ENCODE measurements at places on chromosomes 13 and 19.
A peak's percentile ranks its signal among the peaks of the same experiment; 100 is the strongest.

GRCh38 chr19:4660993-4661392, 9.1 kb downstream of the MYDGF start:
- DNase-seq = no peak

GRCh38 chr13:102294407-102295018, 107.3 kb downstream of the FGF14 start:
- no peak for DNase-seq

DNA sequence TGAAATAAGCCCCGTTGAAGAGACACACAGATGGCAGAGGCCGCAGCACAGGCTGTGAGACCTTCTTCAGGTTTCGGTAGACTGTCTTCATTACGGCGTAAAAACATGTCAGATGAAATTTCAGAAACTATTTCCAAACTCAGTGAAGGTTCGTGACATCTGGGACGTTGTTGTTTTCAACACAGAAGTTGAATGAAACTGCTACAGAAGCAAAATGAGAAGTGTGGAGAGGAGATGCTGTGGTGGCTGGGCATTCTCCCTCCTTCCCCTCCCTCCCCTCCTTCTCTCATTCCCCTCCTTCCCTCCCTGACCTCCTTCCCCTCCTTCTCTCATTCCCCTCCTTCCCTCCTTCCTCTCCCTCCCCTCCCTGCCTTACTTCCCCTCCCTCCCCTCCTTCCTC, 113.6 kb downstream of the ATP11A start:
- DNase-seq = no peak

DNA sequence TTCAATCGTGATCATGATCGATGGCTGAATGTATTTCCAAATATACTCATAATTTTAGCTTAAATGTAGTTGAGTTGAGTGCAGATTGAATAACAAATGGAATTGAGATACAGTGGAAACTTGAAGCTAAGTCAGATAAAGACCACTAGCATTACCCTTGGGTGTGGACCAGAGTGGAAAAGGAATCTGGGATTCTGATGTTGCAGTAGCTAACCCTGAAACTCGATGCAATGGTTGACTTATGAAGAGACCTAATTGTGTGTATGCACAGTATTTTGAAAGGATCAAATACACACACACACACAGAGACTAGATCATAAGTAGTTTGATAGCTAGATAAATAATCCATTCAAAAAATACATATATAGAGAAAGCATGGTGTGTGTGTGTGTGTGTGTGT, 135.8 kb downstream of the RXFP2 start:
- DNase-seq = no peak

- DNase-seq = no peak
Measured at GRCh38 chr13:74205313-74205690, 71.1 kb upstream of the KLF12 start.

- DNase-seq = no peak
Measured at GRCh38 chr19:35848919-35849505, 3.3 kb downstream of the NPHS1 start.

DNA sequence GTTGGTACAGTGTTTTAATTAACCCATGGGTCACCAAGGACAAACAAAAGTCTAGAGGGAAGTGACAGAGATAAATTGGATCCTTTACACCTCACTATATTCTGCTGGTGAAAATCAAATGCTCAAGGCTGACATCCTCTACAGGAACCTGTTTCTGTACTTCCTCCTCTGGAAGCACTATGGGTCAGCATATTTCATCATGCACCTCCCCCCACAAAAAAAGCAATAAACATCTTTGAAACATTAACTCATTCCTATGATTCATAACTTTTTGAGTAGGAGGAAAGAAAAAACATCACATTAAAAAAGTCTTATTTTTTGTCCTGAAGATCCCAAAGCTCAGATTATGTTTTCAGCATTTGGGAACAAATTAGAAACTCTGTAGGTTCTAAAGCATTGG, 588.3 kb upstream of the SGCG start:
- no peak for DNase-seq

DNA sequence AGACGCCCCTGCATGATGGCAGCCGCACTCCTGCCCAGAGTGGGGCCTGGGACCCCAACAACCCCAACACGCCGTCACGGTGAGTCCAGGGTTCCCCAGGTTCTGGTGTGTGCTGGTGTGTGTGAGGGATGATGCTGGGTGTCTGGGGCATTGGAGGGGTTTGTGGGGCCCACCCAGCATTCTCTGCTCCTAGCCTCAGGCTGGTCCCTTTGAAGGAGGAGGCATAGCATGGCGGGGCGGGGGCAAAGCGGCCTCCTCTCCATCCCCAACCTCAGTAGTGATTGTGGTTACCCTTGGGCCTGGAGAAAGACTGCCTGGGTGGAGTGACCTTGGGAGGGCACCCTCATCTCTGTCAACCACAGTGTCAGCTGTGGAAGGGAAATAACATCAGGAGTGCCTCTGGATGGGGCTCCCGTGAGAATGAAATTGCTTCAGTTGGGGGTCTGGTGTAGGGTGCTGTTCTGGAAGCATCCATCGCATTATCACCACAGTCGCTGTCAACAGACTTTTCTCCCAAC, 7.1 kb upstream of the TIMM50 start:
- no peak for DNase-seq

DNA sequence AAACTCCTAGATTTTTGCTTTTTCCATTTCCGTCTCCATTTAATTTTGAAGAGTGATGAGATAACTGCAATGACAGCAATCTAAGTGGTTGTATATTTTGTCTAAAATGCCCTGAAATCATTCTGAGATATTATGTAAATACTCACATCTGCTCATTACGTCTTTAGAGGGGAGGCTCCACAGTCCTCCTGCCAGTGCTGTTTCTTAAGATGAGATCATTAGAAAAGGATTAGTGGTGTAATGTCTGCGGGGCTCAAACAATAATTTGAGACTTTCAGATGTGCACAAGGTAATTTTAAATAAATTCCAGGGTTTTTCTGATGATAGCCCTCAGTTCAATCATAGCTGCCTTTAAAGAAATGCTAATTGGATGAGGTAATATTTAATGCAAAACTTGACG, 437.9 kb downstream of the FOXO1 start:
- no peak for DNase-seq

DNA sequence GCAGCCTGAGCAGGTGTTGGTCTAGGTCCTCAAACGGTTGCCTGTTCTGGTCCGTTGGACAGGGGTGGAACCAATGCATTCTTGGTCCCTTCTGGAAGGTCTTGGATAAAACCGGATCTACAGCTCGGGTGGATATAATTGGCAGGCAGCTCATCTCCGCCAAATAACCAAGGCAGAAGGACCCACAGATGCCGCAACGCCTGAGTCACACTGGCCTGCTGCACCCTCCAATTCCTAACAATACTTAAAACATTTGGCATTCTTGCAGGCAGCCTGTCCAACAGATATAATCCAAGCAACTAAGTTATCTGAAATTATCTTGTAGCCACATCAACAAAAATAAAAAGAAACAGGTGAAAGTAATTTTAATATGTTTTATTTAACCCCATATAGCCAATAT, 59.0 kb upstream of the FGF14 start:
- no peak for DNase-seq

- DNase-seq = no peak
Measured at GRCh38 chr13:98171900-98172589, 5.0 kb downstream of the RNF113B start.

GRCh38 chr19:5694167-5694955, 4.3 kb downstream of the RPL36 start:
- no peak for DNase-seq

GRCh38 chr13:85650613-85651012, 148.6 kb downstream of the SLITRK6 start:
- no peak for DNase-seq

GRCh38 chr19:19064098-19064722, 416 bp downstream of the SLC25A42 start:
- DNase-seq = no peak

- DNase-seq = no peak
Measured at GRCh38 chr19:4369109-4369887, 25.9 kb downstream of the MPND start.

DNA sequence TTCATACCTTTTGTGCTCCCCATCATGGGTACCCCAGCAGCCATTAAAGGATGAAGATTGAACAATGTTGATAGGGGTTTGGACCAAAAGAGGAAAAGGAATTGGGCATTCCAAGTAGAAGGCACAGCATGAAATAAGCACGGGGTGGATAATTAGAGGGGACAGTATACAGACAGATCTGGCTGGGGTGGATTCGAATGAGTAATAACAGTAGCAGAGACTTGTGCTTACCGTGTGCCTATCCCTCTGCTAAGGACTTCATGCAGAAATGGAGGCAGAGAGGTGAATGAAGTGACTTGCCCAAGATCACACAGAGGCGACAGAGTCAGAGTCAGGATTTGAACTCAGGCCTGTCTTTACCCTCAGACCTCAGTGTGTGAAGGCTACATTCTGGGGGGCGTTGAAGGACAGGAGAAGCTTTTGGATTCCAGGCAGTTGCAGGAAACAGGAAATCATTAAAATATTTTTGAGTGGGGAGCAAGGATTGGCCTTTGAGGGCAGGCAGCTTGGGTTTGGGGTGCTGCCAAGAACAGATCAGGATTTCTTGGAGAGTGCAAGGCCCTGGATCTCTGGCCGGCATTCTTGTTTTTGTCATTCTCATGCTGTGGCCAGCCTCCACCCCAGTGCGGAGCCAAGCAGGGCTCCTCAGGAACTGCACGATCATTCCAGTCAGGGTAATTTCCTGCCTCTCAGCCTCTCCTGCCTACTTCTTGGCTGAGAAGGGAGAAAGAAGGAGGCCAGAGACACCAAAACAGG, 18.7 kb downstream of the PAF1 start:
- DNase-seq = peak; percentile 60

DNA sequence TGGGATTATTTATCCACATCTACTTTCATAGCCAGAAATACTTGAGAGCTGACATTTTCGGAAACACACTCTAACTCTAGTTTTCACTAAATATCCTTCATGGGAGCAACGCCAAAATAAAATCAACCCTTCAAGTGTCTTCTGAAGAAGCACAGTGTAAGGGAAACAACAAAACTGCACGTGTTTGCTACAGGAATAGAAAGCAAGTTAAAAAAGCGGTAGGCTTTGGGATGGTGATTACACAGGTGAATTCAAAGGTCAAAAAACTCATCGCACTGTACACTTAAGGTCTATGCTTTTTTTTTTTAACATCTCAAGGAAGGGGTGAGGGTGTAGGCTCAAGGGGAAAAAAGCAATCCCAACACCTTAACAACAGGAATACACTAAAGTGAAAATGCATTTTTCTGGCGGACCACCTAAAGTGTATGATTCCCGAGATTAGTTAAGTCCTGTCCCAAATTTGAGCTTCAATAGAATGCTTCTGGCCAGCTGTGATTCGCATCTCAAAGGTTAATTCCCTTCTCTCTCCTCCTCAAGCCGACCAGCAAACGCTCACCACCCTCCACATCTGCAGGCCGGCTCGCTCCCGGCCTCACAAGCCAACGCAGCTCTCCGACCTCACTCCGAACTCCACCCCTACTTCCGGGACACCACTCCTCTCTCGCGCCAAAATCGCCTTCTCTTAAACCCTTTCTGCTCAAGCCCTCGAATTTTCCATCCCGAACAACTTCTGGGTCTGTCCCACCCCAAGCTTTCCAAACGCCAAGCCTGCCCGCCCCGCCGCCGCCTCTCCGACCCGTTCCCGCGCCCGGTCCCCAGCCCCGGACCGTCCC, 1.1 kb downstream of the ARGLU1 start:
- no peak for DNase-seq

- DNase-seq = no peak
Measured at GRCh38 chr13:50911081-50911631, 1.6 kb downstream of the RNASEH2B start.

- DNase-seq = no peak
Measured at GRCh38 chr19:4081441-4082129, 14.9 kb upstream of the ZBTB7A start.

DNA sequence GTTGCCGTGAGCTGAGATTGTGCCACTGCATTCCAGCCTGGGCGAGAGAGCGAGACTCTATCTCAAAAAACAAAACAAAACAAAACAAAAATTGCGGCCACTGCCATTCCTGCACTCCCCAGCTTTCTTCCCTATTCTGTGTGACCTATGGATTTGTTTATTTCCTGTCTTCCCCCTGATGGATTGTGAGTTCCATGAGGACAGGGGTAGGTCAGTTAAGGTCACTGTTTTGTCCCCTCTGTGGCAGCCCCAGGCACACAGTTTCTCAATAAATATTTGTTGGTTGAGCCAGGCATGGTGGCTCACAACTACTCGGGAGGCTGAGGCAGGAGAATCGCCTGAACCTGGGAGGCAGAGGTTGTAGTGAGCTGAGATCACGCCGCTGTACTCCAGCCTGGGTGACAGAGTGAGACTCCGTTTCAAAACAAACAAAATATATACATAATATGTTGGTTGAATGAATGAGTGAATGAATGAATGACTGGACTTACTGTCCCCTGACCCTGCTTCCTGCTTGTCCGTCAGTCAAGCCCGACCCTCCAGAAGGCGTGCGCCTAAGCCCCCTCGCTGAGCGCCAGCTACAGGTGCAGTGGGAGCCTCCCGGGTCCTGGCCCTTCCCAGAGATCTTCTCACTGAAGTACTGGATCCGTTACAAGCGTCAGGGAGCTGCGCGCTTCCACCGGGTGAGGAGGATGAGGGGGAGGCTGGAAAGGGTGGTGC, 5.0 kb downstream of the EBI3 start:
- no peak for DNase-seq
